ENCODE measurements at places on chromosomes 5 and 9.

- DNase-seq: no peak
Observed at GRCh38 chr5:169832304-169832703, 148.0 kb downstream of the INSYN2B start.

GRCh38 chr5:12269164-12269563 is 364.9 kb upstream of the CTNND2 start:
- no peak for DNase-seq

- DNase-seq: peak; percentile 42
Observed at GRCh38 chr9:18437315-18438201, 36.4 kb upstream of the ADAMTSL1 start.

- DNase-seq: no peak
Observed at GRCh38 chr9:90939351-90939750, 137.7 kb downstream of the SYK start.

- DNase-seq: peak; percentile 78
Observed at GRCh38 chr5:107670932-107671741, at the start of gene EFNA5. EFNA5 (minus strand) TSS chr5:107670937.

DNA sequence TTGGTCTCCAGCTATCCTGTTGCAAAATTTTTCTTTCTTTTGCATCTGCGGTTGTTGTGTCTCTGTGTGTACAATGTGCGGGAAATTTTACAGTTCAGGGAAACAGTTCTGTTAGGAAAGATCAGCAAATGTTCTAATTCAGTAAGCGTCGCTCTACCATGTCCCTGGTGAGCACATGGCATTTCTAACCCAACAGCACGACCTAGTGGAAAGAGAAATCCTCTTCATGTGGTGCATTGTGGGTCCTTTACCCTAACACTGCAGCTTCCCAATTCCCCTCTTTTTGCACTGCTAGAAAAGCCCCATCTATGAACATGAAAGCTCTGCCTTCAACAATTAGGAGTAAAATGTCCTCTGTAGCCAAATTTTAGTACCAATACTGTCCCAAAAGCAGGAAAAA is 974.2 kb upstream of the CDH9 start:
- no peak for DNase-seq

DNA sequence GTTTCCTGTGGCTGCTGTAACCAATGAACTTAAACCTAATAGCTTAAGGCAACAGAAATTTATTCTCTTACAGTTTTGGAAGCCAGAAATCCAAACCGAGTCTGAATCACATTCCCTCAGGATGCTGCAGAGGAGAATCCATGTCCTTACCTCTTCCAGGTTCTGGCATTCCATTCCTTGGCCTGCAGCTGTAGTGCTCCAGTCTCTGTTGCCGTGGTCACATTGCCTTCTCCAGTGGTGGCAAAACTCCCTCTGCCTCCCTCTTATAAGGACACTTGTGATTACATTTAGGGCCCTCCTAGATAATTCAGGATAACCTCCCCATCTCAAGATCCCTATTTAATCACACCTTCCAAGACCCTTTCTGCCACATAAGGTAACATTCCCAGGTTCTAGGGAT is 88.7 kb upstream of the SHB start:
- DNase-seq: no peak

GRCh38 chr5:98825582-98826375 is 52.3 kb downstream of the RGMB start:
- DNase-seq: no peak

GRCh38 chr5:126460459-126460858 is 37.2 kb downstream of the GRAMD2B start:
- no peak for DNase-seq

DNA sequence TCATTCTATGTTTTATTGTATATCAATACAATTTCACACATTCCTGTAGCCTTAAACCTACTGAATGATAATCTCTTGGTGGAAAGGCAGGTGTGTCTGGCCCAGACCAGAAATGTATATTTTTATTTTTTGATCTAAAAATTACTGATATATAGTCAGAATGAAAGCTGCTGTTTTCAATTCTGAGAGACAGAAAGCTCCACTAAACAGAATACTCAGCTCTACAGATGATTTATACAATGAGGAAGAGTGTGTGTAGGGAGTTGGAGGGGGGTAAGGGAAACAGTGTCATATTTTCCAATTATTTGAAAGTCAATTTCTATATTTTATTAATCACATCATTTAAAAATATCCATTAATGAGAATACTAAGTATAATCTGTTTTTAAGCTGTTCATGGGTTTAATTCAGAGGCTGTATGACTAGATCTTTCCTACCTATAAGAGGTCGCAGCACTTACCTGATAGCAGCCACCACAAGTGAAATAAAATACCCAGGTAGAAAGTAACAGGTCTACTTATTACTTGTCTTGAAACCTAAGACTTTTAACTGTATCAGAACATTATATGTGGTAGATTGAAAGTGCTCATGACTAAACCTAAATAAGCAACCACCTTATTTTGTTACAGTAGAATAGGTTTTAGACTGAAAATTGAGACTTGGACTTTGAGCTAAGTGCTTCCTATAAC is 183.4 kb downstream of the TMC1 start:
- DNase-seq: no peak

- DNase-seq: no peak
Observed at GRCh38 chr9:135887585-135888050, 19.7 kb downstream of the CAMSAP1 start.

GRCh38 chr5:35010676-35011075 is 37.1 kb downstream of the AGXT2 start:
- DNase-seq: no peak

DNA sequence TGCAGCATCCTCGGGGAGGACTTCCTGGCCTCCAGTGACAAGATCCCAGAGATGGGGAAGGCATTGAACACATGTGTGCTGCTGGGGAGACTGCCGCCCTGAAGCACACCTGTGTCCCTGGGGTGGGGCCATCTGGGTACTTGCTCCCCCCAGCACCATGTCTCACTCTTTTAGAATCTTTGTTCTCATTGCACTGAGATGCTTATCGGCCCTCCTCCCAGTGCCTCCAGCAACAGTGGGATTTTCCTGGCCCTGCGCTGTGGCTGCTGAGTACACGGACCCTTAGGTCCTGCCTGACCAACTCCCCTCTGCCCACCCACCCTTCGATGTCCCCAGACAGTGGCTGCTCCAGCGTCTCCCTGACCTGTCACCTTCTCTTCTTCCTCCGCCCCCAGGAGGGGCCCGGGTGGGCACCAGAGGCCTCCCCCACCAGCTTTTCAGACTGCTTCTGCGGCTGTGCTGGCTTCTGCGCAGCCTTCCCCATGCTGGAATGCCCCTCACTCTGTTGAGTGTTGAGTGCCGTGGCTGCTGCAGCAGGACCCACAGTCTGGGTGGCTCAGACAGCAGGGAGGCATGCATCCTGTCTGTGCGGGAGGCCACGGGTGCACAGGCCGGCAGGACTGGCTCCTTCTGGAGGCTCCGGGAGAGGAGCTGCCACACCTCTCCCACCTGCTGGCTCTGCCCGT is 145.9 kb upstream of the IRX2 start:
- DNase-seq: no peak

GRCh38 chr9:126287166-126287866 is 39.3 kb upstream of the MVB12B start:
- no peak for DNase-seq

DNA sequence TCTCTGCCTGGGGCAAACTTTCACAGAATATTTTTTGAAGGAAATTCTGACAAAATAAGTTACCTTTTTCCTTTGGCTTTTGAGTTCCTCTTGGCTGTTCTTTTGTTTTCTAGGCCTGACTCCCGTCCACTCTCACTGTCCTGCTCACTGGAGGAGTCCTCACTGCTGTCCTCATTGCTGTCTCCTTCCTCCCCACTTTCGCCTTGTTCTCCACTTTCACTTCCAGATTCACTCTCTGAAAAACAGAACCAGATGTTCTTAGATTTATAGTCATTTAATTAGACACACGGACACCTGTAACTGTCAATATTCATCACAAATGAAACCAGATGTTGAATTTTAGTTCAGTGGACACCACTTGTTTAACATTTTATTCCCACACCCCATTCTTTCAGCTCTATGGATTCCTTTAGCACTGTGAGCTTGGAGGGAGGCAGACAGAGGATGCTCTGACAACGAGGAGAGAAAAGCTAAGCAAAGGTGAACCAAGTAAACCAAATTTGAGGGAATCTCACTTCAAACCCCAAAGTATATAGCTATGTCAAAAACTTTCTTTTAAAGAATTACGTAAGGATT is 180.7 kb downstream of the AP3B1 start:
- no peak for DNase-seq

DNA sequence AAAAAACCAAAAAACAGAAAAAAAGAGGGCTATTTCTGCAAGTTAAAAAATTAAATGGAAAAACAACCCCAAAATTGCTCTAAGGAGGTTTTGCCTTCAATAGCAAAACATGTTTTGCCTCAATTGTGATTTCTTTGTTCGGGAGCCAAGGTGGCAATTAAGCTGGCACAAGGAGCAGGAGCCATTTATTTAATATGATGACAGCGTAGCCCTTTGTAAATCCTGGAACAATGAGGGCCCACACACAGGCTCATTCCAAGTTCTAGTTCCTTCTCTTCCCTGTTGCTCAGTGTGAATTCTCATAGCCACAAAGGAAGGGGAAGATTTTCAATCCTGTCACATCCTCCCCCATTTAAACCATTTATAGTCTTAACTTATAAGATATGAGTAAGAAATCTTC is 353.2 kb downstream of the PDE4D start:
- DNase-seq: peak; percentile 53

DNA sequence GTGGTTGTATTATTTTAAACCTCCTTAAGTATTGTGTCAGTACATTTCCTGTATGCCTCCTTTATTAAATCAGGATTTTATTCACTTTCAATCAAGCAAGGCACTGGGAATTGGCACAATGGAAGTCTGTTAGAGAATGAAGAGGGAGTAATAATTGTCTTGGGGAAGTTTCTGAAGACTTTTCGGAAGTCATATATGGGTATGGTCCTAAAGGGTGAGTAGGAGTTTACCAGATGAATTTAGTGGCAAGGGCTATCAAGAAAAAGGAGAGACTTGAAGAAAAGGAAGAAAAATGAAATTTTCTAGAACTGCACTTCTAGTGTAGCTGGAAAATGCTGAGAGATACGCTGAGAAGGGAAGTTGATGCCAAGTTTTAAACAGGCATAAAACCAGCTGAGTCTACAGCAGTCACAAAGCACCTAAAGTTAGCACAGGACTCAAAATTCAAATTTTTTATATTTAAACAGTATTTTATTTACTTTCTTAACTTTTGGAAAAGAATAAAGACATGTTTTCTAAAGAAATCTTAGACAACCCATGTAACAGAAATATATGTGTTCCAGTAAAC is 184.9 kb downstream of the SMC2 start:
- DNase-seq: no peak

DNA sequence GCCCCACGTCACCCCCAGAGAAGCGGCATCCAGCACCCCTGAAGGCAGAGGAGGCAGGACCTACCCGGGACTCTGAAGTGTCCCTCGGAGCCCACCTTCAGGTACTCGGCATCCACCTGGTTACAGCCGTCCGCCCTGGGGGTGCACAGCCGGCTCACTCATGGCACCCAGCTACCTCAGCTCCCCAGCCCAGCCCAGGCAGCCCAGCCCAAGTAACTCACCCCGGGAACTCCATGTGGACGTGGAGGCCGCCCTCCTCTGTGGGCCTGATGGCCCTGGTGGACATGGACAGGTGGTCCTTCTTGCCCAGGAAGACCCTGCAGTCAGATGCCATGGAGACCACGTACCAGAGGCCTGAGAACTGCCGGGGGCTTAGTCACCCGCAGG is 676 bp downstream of the LCN15 start:
- no peak for DNase-seq

GRCh38 chr5:61538722-61539501 is 206.9 kb downstream of the ZSWIM6 start:
- DNase-seq: no peak

DNA sequence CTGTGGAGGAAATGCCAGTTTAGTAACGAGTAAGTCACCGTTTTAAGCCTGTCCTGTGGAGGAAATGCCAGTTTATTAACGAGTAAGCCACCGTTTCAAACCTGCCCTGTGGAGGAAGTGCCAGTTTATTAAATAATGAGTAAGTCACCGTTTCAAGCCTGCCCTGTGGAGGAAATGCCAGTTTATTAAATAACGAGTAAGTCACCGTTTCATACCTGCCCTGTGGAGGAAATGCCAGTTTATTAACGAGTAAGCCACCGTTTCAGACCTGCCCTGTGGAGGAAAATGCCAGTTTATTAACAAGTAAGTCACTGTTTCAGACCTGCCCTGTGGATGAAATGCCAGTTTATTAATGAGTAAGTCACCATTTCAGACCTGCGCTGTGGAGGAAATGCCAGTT is 18.9 kb upstream of the PDCD6 start:
- no peak for DNase-seq

DNA sequence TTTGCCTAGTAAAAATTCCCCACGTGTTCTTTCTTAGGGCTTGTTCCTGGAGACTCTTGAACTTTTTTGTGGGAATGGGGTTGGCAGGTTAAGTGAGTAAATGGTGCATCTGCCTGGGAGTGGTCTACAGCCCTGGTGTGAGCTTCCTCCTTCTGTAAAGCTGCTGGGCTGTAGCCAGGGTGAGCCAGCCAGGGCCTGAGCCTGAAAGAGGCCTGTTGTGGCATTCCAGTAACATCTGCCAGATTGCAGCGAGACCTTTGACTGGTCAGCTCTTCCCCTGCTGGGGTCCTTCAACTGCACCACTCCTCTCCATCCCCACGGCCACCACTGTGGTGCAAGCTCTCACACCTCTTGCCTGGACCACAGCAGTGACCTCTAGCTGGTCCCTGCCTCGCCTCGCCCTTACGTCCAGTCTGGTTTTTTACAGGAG is 47.5 kb downstream of the SLC22A5 start:
- DNase-seq: no peak

GRCh38 chr5:149549461-149550267 is 1.6 kb downstream of the CSNK1A1 start:
- DNase-seq: peak; percentile 49

GRCh38 chr5:107431536-107431935 is 239.2 kb downstream of the EFNA5 start:
- DNase-seq: no peak

- DNase-seq: no peak
Observed at GRCh38 chr9:94611638-94612068, 18.0 kb upstream of the FBP2 start.

- no peak for DNase-seq
Observed at GRCh38 chr5:116365006-116365496, 209.6 kb downstream of the SEMA6A start.

- DNase-seq: no peak
Observed at GRCh38 chr5:1508659-1509290, 15.0 kb downstream of the LPCAT1 start.

- DNase-seq: peak; percentile 12
Observed at GRCh38 chr5:95439801-95440493, 48.8 kb downstream of the FAM81B start.

DNA sequence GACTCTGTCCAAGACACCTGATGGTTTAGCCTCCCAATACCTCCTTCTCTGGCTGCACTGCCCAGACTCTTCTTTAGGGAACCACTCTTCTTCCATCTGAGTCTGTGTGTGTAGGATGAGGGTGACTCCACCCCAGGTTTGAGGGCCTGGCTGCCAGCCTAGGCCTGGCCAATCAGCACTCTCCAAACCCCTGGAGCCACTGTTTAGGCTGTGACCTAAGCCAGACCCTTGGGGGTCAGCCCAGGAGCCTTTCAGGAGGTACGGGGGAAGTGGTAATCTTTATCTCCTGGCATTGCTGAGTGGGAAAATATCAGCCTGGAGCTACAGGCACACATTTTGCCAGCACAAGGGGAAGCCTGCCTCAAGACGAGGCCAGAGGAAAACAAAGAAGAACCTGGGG is 6.2 kb upstream of the ERGIC1 start:
- no peak for DNase-seq

All from NCI-H1417 (cell line).